GM06990 (cell line): ENCODE measurements at places on chromosomes 16 and 17.
A peak's percentile ranks its signal among the peaks of the same experiment; 100 is the strongest.

GRCh38 chr17:28925912-28926365 lies 23.1 kb upstream of the DHRS13 start:
- no peak for DNase-seq

DNA sequence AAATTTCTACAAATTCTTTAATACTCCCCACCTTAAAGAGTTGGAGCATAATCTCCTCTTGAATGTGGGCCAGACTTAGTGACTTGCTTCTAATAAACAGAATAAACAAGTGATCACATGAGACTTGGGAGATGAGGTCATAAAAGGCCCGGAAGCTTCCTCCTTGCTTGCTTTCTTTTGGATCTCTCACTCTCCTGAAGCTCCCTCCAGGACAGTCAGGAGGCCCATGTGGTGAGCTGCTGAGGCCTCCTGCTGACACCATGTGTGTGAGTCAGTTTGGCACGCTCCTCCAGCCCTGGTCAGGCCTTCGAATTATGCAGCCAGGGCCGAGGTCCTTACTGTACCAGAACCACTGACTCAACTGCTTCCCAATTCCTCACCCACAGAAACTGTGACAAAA lies 53.2 kb downstream of the NDEL1 start:
- no peak for DNase-seq

DNA sequence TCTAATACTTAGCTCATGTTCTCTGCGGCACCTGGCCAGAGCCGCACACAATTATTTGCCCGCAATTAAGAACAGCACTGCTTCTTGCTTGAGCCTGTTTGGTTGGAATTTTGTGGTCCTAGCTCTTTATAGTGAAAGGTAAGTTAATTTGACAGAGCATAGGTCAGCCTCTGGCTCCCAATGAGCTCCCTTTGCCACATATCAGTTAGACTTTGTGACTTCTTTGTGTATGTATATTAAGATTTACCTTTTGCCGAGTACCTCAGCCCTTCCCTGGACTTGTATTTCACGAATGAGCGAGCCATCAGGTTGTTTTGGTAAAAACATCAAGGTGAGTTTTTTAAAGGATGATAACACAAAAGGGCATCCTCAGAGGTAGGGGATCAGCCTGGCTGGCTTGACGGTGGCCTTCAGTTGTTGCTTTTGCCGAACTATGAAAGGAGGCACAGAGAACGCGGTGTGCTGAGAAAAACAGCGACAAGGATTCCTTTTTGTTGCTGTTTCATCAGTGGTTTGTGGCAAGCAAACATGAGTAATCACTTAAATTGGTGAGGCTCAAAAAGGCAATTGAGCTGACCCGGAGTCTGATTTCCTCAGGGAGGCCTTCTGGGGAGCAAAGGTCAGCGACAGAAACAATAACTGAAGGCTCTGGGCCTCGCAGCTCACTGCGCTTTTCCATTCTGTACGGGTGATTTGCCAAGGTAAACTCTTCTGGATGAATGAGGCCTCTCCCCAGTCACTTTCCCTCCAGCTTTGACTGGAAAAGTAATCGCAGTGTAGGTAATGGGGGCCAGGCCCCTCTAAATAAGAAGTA lies 163.6 kb downstream of the HS3ST3A1 start:
- DNase-seq = no peak

GRCh38 chr17:19996086-19996485 lies 13.1 kb upstream of the SPECC1 start:
- no peak for DNase-seq

GRCh38 chr16:87765776-87766484 lies at the start of gene KLHDC4:
TSS of gene KLHDC4 (minus strand) at chr16:87765986. CDS start at chr16:87765890, 96 bp downstream.
- DNase-seq = peak; percentile 87

DNA sequence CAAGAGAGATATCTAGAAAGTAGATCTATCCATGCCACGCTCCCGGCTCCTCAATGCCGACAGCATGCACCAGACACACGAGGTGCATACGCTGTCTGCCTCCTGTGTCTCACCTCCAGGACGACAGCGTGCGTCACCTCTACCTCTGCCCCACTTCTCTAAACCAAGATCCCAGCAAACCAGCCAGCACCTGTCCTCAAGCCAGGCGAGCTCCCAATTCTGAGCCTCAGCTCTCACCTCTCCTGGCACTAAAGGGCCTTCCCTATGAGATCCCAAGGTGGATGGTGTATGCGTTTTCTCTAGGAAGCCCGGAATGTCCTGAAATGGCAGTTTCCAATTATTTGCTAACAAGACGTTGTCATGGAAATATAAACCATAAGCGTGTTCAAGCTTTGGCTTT lies 36.2 kb upstream of the RCVRN start:
- DNase-seq = no peak

DNA sequence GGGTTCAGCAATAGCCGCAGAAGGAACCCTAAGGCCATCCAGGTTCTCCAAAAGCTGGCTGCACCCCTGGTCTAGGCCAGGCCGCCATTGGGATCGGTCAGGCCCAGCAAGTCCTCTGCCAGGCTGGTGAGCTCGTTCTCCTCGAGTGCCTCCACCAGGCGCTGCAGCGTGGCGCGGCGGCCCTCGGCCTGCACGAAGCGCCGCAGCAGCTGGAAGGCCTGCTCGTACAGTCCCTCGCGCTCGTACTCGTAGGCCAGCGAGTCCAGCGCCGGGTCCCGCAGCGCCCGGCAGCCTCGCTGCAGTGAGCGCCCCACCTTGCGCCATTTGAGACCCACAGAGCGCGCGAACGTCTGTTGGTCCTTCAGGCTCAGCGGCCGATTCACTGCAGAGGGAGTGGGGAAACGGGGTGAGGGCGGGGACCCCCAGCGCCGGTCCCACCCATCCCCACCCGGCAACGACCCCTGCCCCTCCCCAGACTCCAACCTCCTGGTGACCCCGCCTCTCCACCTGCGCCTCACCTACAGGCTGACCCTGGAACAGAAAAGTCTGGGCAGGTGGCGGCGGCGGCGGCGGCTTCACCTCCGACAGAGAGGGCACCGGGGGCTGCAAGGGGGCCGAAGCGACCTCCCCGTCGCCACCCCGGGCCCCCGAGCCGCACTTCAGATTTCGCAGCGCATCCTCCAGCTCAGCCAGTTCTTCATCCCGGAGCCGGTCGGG lies 3.9 kb upstream of the B3GNT9 start:
- no peak for DNase-seq

DNA sequence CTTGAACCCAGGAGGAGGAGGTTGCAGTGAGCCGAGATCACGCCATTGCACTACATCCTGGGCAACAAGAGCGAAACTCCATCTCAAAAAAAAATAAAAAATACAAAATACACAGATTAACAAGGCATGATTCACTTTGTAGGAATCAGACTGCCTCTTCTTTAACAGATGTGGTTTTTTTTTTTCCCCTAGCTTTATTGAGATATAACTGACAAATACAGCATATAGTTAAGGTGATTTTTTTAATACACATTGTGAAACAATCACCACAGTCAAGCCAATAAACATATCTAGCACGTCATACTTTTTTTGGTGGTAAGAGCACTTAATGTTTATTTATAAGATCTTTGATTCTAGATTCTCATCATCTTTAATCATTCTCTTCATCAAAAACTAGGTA lies 87.8 kb downstream of the SPAG9 start:
- no peak for DNase-seq

- DNase-seq = peak; percentile 50
Observed at GRCh38 chr17:81859906-81860755, at the start of gene P4HB. TSS of gene P4HB (minus strand) at chr17:81860535. CDS start at chr17:81860471, 64 bp downstream.

GRCh38 chr17:70780031-70780430 lies 610.7 kb downstream of the KCNJ2 start:
- no peak for DNase-seq

DNA sequence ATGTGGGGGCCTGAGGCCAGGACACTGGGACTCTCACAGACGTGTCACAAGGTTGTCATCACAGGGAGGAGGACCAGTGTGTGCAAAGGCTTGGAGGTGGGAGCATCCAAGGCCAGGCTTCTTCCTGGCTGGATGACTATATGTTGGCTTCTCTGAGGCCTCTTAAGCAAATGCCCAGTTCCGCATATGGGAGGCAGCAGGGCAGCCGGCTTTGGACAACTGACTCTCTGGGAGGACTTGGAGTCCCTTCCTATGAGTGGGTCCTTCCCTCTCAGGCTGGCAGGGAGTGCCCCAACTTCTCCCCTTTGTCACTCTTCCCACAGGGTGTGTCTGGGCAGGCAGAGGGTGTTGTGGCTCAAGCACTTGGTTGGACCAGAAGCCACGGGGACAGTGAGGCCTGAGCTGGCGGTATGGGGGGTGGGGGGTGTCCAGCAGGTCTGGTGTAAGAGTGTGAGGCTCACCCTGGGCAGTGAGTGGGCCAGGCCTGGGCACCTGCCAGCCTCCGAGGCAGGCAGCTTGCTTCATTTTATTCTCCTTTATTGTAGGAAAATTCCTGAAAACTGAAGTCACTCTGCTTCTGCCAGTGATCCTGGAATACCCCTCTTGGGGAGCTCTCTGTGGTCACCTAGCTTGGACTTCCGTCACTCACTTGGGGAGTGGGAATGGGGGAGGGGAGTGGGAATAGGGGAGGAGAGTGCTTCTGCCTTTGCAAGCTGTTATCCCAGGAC lies 14.9 kb downstream of the ADGRG1 start:
- no peak for DNase-seq

DNA sequence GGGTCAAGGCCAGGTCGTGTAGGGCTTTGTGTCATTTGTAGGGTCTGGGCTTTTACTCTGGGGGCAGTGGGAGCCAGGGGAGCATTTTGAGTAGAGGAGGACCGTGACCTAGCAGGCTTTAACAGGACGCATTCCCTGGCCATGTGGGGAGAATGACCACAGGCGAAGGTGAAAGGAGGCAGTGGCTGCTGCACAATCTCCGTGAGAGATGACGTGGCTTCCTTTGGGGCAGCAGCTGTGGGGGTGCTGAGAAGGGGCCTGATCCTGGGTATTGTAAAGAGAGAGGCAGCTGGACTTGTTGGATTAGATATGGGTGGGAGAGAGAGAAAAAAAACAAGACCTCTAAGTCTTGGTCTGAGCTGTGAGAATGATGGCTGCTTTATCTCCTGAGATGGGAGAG lies 46.0 kb downstream of the KATNIP start:
- no peak for DNase-seq

- no peak for DNase-seq
Observed at GRCh38 chr16:81946206-81946605, 65.1 kb downstream of the SDR42E1 start.

GRCh38 chr16:53061701-53062159 lies 6.9 kb downstream of the CHD9 start:
- peak; percentile 80 for DNase-seq

DNA sequence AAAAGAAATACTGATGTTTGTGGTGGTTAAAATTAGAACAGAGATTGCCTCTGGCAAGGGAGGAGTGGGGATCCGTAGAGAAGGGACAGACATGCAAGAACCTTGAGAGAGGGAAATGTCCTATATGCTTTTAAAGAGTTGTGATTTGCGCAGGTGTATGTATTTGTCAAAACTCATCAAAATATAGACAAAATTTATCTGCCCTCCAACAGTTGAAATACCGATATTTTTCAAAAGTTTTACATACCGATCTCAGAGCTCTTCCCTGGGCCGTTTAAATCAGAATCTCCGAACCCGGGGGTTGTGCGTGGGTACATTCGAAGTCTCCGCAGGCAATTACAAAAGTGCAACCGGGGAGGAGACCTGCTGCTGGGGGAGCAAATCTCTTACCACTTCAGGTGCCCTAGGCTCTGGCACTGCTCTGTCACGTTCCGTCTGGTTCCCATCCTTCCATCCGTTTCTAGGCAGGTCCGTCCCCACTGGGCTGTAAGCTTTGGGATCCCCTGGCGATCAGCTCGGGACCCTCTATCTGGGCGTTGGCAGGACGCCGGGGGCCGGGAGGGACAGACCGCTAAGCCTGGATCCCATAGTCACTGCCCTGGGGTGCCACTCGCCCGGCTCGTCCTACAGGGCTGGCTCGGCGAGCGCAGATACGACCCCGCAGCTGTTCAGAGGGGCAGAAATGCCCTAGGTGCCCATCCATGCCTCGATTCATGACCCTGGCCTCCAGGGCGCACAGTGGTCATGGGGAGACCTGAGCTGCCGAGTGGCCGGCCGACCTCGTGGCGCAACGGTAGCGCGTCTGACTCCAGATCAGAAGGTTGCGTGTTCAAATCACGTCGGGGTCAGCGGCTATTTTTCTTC lies 4.2 kb downstream of the BORCS6 start:
- peak; percentile 87 for DNase-seq

GRCh38 chr16:50711040-50711439 lies 17.6 kb downstream of the NOD2 start:
- no peak for DNase-seq

- DNase-seq = no peak
Observed at GRCh38 chr17:18025241-18025944, 13.6 kb downstream of the ATPAF2 start.

- no peak for DNase-seq
Observed at GRCh38 chr16:4431023-4431422, 5.4 kb downstream of the DNAJA3 start.

GRCh38 chr16:11554053-11554452 lies 32.7 kb downstream of the LITAF start:
- DNase-seq = no peak

GRCh38 chr16:27169511-27170071 lies 33.7 kb upstream of the KDM8 start:
- DNase-seq = no peak

GRCh38 chr17:75307957-75308731 lies 18.9 kb upstream of the SLC25A19 start:
- DNase-seq = no peak

DNA sequence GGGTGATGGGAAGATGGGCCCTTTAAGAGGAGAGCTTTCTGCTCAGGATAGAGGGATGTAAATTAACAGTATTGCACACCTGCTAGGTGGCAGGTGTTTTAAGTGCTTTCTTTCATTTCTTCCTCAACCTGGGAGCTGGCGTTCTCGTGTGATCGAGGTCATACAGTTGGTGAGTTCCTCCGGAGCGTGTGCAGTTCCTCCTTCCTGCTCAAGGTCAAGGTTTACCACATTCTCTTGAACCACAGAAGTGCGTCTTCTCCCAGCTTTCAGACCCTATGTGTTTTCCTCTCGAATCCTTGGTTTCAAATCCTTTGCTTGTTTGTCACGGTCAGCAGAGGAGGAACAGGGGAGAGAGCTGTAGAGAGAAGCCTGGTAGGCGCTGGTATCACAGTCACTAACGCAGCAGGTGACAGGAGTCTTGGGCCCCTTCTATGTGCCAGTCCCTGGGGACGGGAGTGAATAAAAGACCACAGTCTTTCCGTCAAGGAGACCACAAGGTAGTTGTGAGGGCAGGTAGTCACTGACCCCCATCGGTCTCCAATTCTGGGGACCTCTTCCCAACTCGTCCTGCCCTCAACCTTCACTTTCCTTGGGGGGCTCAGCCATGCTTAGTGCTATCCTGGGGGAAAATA lies 791 bp downstream of the DNAI2 start:
- no peak for DNase-seq

DNA sequence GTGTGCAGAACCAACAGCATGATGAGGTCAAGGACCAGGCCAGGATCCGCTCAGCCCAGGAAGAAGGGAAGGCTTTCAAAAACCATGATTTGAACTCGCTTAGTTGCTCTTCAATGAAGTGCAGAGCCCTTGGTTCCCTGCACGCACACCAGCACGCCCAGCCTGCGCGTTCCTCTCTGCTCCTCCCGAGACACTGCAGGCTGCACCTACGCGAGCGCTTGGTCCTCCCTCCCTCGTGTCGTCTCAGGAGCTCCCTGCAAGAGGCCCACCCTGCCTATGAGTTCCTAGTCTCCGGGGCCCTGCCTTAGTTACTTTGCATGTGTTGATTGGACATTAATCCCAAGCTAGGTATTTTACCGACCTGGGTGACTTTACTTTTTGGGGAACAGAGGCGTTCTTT lies 132.9 kb upstream of the TNRC6C start:
- DNase-seq = no peak

GRCh38 chr16:10312784-10313724 lies 72.8 kb upstream of the ATF7IP2 start:
- DNase-seq = peak; percentile 70

- DNase-seq = peak; percentile 36
Observed at GRCh38 chr17:36008998-36009665, 7.8 kb upstream of the CCL15 start.
